ENCODE measurements at places on chromosomes 1 and 21. TPM values are rescaled to one million over a fixed set of nuclear protein-coding genes. Genes with fewer than 3 reads are reported as not detected.

GRCh38 chr1:167676205-167676915 lies 45.4 kb upstream of the MPZL1 start:
- DNase-seq, result no peak

Gene CYP4A11
- total RNA-seq, result not detected

DNA sequence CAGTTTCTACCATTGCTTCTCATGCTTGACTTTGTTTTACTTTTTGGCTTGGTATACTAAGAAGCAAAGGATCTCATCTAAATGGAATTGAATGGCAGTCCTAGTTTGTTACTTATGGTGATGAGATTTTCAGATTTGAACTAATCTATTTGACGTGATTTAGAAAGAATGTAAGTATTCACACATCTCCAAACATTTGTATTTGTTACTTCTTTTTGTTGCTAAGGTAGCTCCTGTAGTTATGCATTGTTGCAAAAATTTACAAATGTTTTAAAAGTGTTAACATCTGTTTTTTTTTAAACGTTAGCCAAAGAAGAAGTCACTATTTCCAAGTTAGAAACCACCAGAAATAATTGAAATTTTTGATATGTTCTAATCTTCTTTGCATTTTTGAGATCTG lies 222.5 kb downstream of the RPS6KC1 start:
- no peak for DNase-seq

Gene LCE2C
- total RNA-seq, result not detected

DNA sequence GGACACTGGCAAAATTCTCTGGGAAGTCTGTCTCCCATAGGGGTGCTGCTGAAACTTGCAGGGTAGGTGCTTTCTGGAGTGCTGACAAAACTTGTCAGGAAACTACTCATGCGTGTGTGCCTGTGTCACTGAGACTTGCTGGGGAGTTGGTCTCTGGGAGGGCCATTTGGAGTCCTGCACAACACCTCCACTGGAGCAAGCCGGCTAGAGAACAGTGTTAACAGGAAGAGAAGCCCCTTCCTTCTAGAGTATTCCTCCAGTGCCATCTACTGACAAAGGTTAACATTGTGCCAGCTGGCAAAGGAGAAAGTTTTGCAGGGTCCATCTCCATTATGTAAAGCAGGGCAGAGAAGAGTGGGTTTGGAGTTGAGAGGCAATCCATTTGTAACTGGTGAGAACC lies 30.0 kb downstream of the ZMYM4 start:
- DNase-seq, result peak; percentile 66

GRCh38 chr1:151542710-151543129 lies 2.6 kb downstream of the TUFT1 start:
- DNase-seq, result no peak

DNA sequence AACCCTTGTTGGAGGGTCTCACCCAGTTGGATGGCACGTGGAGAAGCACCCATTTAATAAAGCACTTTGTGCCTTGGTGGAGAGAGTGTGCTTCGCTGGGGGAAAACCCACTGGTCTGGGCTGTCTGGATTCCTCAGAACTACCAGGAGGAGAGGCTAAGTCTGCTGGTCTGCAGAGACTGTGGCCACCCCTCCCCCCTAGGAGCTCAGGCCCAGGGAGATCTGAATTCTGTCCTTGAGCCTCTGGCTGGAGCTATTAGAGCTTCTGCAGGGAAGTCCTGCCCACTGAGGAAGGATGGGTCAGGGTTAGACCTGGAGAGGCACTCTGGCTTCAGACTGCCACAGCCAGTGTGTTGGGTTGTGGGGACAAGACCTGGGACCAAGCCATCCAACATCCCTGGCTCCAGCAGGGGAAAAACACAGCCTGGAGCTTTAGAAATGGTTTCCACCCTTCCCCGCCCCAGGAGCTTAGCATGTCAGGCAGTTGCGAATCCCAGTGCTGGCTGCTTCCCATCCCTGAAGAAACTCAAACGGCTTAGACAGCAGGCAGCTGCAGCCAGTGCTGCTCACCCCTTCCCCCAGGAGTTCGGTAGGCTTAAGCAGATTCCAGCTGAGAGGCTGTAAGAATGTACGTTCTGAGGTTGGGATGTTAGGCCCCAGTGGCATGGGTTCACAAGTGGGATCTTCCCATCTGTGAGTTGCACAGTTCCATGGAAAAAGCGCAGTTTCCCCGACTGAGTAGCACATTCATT lies 288.3 kb downstream of the TGFB2 start:
- DNase-seq, result no peak

DNA sequence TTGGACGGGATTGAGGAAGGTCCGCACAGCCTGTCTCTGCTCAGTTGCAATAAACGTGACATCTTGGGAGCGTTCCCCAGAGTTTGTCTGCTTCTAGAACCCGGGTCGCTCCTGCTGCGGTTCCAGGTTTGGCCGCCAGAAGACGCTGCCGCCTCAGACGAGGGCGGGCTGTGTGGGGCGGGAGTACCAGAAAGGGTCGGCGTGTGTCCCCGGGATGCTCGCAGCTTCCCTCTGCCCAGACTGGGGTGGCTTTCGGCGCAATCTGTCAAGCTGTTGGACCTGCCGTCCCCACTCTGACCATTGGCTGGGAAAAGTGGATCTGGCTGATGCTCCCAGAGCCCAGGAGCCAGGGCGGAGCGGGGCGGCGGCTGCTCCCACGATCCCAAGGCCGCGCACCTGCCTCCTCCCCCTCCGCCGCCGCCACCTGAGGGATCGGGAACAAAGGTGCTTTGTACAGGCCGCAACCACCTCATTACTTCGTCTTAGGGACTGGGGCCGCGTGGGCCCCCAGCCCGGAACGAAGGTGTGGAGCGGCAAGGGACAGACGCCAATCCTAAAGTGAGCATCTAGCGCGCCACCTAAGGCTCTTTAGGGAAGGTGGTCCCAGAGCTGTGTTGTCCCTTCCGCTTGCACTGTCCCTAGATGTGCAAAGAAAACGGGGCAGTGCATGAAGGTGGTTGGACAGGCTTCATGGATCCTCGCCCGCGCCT lies 683 bp upstream of the EFNA4 start:
- no peak for DNase-seq

DNA sequence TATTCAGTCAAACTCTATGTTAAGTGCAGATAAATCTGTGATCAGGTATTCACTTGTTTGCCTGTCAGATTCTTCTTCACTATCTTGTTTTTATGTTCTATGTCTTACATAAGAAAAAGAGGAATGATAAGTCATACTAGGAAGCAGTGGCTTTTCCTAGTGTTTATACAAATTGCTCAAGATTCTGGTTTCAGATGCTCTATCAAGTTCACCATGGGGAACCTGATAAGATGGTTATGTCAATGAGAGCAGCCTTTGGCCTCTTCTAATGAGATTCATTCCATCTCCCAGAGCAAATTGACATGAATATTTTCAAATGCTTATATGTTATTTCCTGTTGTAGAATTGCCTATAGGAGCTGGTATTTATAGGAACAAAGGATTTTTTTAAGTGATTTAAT lies 218.8 kb upstream of the TMPRSS15 start:
- no peak for DNase-seq

DNA sequence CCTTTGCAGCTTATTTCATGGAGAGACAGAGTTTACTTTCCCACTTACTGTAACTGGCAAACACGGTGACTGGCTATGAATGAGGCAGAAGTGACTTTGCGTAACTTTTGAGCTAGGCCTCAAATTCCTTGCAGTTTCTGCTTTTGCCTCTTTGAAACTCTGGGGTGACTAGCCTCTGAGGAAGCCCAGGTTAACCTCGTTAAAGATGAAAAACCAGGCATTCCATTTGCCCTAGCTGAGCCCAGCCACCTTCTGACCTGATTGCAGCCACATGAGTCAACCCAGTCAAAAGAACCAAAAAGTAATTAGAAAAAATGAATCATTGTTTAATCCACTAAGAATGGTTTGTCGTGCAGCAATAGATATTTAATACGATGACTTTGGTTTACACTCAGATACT lies 20.4 kb downstream of the PRMT6 start:
- no peak for DNase-seq

- no peak for DNase-seq
These were observed 101.0 kb downstream of the NPHS2 start for GRCh38 chr1:179474713-179475112.

Gene EFCAB14
- 196 TPM for total RNA-seq

DNA sequence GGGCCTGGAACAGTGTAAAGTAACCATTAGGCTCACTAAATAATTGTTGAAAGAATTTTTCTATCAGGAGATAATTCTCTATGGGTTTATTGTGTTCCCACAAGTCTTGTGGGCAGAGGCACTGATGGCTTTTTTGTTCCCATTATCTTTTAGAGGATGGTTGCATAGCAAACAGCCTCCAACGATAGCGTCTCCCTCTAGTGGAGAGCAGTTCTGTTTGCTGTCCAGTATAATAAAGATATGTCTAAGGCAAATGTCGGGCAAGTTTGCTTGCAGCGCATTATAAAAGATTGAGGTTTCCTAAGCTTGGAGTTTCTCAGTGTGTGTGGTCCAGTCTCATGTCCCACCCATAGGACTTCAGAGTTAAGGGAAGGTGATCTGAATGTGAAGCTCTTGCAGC lies 1.3 kb upstream of the SLC6A17 start:
- no peak for DNase-seq

GRCh38 chr1:77400781-77401180 lies 119.0 kb downstream of the AK5 start:
- no peak for DNase-seq

Gene NUF2
- 1.3 TPM for total RNA-seq

- DNase-seq, result no peak
These were observed 130.7 kb downstream of the GIPC2 start for GRCh38 chr1:78176448-78176847.

GRCh38 chr1:223006917-223007648 lies 136.0 kb downstream of the TLR5 start:
- no peak for DNase-seq

Gene TMPRSS3
- total RNA-seq, result 1.7 TPM

DNA sequence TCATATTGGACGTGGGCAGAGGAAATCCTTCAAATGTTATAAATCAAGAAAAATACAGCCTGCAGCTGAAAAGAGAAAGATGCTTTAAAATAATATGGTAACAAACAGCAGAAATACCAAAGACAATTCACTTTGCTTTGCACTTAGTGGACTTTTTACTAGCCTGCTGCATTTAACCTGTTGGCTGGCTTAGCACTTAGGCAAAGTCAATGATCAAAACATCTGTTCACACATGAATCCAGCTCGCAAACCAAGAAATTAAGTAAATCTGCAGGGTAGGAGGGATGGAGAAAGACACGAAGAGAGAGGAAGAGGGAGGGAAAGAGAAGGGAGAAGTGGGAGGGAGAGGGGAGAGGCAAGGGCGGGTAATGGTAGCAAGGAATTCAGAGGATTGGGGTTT lies 103.6 kb upstream of the RAB4A start:
- DNase-seq, result no peak

DNA sequence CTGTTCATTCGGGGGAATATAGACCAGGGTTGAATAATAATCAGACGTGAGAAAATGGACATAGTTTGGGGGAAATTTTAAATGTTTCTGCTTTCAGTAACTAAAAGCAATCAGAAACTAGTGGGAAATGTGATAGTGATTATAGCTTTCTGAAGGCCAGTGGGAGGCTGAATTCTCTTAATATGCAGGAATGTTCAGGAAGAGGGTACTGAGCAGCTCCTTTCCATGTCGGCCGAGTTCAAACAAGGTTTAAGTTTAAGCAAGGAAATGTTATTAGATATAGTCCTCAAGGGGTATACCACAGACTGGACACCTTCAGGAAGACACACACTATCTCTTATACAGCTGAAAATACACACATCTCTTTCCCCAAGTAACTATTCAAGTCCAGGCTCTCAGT lies 105.5 kb downstream of the HHAT start:
- DNase-seq, result no peak

- no peak for DNase-seq
These were observed 197.3 kb downstream of the HUNK start for GRCh38 chr21:32070126-32070525.

- DNase-seq, result no peak
These were observed 64.1 kb upstream of the LRP8 start for GRCh38 chr1:53391982-53392381.

DNA sequence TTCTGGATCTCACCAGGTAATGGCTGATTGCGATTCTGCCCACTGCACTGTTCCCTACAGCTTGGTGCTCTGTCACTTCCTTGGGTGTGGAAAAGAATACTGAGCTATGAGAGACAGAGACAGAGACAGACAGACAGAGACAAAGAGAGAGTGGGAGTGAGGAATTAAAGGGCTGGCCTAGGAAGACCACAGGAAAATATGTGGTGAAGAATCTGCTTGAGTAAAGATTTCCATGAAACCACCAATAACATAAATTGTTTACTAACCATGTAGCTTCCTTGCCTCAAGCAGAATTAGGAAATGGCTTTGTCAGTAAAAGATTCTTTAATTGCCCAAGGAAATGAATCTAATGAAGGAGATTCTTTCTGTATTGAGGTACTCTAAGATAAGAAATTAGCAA lies 54.4 kb downstream of the MPZL1 start:
- DNase-seq, result no peak

- DNase-seq, result no peak
These were observed 27.9 kb upstream of the KCNA2 start for GRCh38 chr1:110634086-110634454.

GRCh38 chr1:62391369-62391971 lies 45.4 kb upstream of the USP1 start:
- no peak for DNase-seq
